ENCODE measurements at places on chromosomes 2 and 18. TPM values are rescaled to one million over a fixed set of nuclear protein-coding genes. Genes with fewer than 3 reads are reported as not detected.

- no peak overlapping the region for H3K4me3 ChIP-seq
- no peaks in the 10 kb centered on the region for H3K4me1 ChIP-seq
- DNase-seq = no peak
- no peaks in the 10 kb centered on the region for H3K27me3 ChIP-seq
Observed at GRCh38 chr18:12052866-12053265, 40.8 kb upstream of the ANKRD62 start.

KCNS3 gene
- not detected for total RNA-seq

ATP8B1 gene
- 0.35 TPM for total RNA-seq

LIMS3 gene
- not detected for total RNA-seq

DNA sequence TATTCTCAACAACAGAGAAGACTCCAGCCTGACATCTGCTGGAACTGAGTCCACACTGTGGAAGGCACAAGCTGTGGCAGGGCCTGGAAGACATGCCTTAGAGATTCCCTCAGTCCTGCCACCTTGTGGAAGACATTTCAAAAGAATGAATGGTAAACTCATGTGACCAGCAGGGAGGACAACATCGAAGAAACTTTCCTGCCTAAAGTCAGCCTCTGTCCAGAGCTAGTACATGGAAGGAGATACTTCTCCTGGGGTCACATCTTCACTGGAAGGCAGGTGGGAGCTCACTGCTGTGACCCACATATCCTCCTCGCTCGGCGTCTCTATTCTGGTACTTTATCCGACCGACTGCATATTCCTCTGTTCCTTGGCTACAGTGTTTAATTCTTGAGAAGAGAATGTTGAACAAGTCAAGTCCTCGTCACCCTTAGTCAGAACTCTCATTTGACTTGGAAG, 59.5 kb downstream of the PUM2 start:
- DNase-seq = peak; percentile 3

CIB4 gene
- total RNA-seq = not detected

- no peak overlapping the region for H3K4me3 ChIP-seq
- H3K27ac ChIP-seq = no peak overlapping the region
- no peaks in the 10 kb centered on the region for H3K36me3 ChIP-seq
- H3K4me1 ChIP-seq = no peaks in the 10 kb centered on the region
Observed at GRCh38 chr2:201984800-201985525, 48.7 kb upstream of the FZD7 start.

- no peak for DNase-seq
- no peak overlapping the region for H3K4me3 ChIP-seq
- no peaks in the 10 kb centered on the region for H3K27me3 ChIP-seq
- H3K36me3 ChIP-seq = no peaks in the 10 kb centered on the region
- no peak overlapping the region for H3K27ac ChIP-seq
- no peaks in the 10 kb centered on the region for H3K4me1 ChIP-seq
Observed at GRCh38 chr18:8895987-8896619, 190.7 kb downstream of the MTCL1 start.

GRCh38 chr2:132404056-132404455, 12.5 kb upstream of the GPR39 start:
- no peaks in the 10 kb centered on the region for H3K36me3 ChIP-seq
- H3K4me3 ChIP-seq = no peak overlapping the region
- no peak overlapping the region for H3K27ac ChIP-seq

GRCh38 chr18:11751341-11752115, 62.5 kb downstream of the GNAL start:
- peaks cover 3% of the 10 kb centered on the region for H3K27me3 ChIP-seq
- H3K27ac ChIP-seq = no peak overlapping the region
- no peak for DNase-seq
- H3K4me3 ChIP-seq = no peak overlapping the region

CRYGC gene
- total RNA-seq = not detected

DNA sequence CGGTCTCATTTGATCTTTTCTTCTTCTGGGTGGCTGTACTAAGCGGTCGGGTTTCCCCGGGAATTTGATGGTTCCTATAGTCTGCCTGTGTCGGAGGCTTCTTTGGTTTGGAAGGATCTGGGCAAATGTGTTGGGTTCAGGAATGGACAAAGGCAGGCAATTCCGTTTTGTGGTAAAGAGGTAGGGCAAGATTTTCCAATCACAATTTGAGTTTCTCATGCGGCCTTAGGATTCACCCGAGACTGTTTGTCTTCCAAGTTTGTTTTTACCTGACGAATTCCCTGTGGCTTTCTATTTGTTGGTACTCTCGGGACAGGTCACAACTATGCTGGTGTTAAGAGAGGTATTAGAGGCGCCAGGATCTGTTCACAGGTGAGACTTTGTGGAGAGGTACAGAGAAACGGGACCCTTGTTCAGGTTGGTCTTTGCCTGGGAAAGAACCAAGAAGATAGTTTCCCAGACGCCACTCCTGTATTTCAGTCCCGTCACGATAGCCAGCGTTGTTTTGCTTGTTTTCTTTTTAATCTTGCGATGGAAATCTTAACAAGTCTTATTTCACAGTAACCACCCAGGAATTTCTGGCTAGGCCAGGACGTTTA, 3.0 kb downstream of the SP5 start:
- no peaks in the 10 kb centered on the region for H3K36me3 ChIP-seq
- H3K27me3 ChIP-seq = peaks cover 7% of the 10 kb centered on the region
- H3K4me3 ChIP-seq = no peak overlapping the region

GRCh38 chr2:128628996-128629395, 310.3 kb upstream of the HS6ST1 start:
- H3K27ac ChIP-seq = no peak overlapping the region
- H3K4me1 ChIP-seq = no peaks in the 10 kb centered on the region
- no peaks in the 10 kb centered on the region for H3K36me3 ChIP-seq

MLPH gene
- 0.55 TPM for total RNA-seq

DNA sequence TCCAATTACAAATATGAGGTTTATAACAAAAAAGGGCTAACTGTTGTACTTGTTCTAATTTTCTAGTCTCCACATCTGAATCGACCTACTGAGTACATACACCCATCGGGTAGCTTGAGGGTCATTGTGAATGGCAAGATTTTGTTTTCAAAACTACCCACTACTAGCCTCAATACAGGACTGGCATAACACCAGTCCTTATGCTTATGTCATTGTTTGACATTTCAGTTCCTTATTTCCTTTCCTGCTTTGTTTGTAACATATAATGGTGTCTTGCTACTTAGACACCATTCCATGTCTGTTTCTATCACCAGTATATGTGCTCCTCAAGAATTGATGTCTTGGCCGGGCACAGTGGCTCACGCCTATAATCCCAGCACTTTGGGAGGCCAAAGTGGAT, 86.0 kb downstream of the EPHA4 start:
- no peak for DNase-seq
- no peak overlapping the region for H3K4me3 ChIP-seq
- no peaks in the 10 kb centered on the region for H3K4me1 ChIP-seq
- H3K36me3 ChIP-seq = peaks cover 3% of the 10 kb centered on the region
- no peak overlapping the region for H3K27ac ChIP-seq

DNA sequence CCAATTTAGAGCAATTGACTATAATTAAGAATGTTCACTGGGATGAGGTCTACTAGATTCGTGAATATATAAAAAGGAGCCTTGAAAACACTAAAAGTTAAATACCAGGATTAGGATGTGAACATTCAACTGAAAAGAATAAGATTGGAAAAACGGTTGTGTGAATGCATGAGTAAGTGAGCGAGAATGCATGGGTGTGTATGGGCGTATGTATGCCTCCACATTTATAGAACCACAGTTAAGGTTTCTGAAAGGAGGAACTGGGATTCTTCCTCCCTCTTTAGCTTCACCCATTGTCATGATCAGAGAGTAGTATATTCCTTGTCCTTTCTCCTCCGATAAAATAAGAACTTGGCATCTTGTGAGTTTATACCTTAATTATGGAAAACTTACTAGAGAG, 151.1 kb upstream of the UBE2E3 start:
- DNase-seq = no peak
- no peak overlapping the region for H3K4me3 ChIP-seq
- H3K4me1 ChIP-seq = no peaks in the 10 kb centered on the region

- H3K4me3 ChIP-seq = no peak overlapping the region
- H3K4me1 ChIP-seq = no peaks in the 10 kb centered on the region
- DNase-seq = no peak
- no peaks in the 10 kb centered on the region for H3K36me3 ChIP-seq
- no peaks in the 10 kb centered on the region for H3K27me3 ChIP-seq
Observed at GRCh38 chr2:217798743-217799562, 203.8 kb downstream of the TNS1 start.

POTEC gene
- not detected for total RNA-seq

DNA sequence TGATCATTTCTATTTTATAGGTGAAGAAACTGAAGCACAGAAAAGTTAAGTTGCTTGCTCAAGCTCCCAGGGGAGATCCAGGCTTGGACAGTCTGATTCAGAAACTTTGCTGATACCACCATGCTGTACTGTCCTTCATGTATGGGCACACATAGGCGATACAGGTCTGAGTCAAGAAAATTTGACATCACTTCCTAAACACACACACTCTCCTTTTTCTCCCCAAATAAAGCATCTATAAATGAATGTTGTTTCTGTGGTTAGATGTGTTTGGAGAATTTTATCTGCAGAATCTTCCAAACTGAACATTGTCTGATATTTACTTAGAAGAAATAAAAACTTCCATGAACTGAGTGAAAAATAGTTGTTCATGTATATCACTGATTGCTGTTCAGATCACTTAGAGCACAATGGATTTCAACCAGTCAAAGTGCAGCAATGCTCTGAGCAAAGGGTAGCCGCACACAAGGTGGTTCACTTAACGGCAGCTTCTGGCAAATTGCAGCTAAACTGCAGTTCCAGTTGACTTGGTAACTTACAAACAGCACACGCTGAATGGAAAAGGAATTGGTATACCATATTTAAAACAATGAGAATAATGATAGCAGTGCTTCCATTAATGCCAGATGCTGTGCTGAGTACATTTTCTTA, 10.0 kb upstream of the AGFG1 start:
- no peaks in the 10 kb centered on the region for H3K27me3 ChIP-seq
- H3K36me3 ChIP-seq = no peaks in the 10 kb centered on the region
- H3K4me3 ChIP-seq = no peak overlapping the region
- H3K4me1 ChIP-seq = peaks cover 61% of the 10 kb centered on the region
- no peak for DNase-seq

GRCh38 chr2:96400049-96401000, 64.8 kb downstream of the NCAPH start:
- no peak overlapping the region for H3K27ac ChIP-seq
- no peak for DNase-seq
- no peak overlapping the region for H3K4me3 ChIP-seq

- no peak for DNase-seq
- H3K4me1 ChIP-seq = no peaks in the 10 kb centered on the region
- no peak overlapping the region for H3K27ac ChIP-seq
Observed at GRCh38 chr2:100865816-100866460, 46.0 kb downstream of the NPAS2 start.

DNA sequence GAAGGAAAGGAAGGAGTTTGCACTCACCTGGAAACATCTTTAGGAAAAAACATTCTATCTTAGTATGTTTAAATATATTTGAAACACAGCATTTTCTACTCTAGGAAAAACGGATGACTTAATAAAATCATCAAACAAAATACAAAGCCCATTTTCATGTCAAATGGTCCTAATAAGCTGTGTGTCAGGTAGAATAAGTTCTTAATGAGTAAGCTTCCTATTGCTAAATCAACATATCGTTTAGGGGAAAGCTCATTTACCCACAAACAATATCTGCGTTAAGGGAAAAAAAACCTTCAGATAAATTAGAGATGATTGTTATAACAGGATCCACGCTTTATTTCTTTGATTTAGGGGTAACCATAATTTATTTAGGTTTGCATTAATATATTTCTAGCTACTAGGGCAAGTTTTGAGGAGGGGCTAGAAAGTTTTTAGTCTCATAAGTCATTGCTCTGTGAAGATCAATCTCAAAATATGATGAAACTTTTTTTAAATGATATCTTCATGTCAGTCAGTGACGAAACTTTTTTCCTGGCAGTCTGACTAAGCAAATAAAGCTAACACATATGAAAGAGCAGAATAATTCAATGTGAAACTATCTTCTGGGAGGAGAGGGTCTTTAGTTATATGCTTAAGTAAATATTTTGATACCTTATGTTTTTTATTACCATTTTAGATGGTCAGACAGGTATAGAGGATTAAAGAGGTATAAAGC, 147.1 kb downstream of the WDSUB1 start:
- DNase-seq = no peak
- H3K4me3 ChIP-seq = no peak overlapping the region
- H3K4me1 ChIP-seq = no peaks in the 10 kb centered on the region
- H3K27me3 ChIP-seq = no peaks in the 10 kb centered on the region
- no peaks in the 10 kb centered on the region for H3K36me3 ChIP-seq

- no peaks in the 10 kb centered on the region for H3K36me3 ChIP-seq
- no peak overlapping the region for H3K4me3 ChIP-seq
- no peak for DNase-seq
- H3K4me1 ChIP-seq = no peaks in the 10 kb centered on the region
Observed at GRCh38 chr18:64253222-64253621, 104.3 kb upstream of the LINC00305 start.

RTKN gene
- total RNA-seq = 0.95 TPM

SLC20A1 gene
- total RNA-seq = 102 TPM

LRRC30 gene
- total RNA-seq = not detected

GRCh38 chr18:75036917-75037688, 171.8 kb downstream of the PTGR3 start:
- no peaks in the 10 kb centered on the region for H3K4me1 ChIP-seq
- no peak for DNase-seq
- H3K4me3 ChIP-seq = no peak overlapping the region
- H3K27ac ChIP-seq = no peak overlapping the region
- H3K36me3 ChIP-seq = peaks cover 4% of the 10 kb centered on the region
- H3K27me3 ChIP-seq = no peaks in the 10 kb centered on the region

GIGYF2 gene
- total RNA-seq = 66.7 TPM

CHRND gene
- total RNA-seq = not detected

GRCh38 chr2:6922201-6922656, 5.0 kb downstream of the RNF144A start:
- peaks cover 70% of the 10 kb centered on the region for H3K4me1 ChIP-seq
- no peak overlapping the region for H3K4me3 ChIP-seq
- H3K27me3 ChIP-seq = no peaks in the 10 kb centered on the region
- DNase-seq = no peak
- H3K36me3 ChIP-seq = no peaks in the 10 kb centered on the region

SLC35F6 gene
- 20.0 TPM for total RNA-seq

NRP2 gene
- total RNA-seq = 1.1 TPM

Data from T-cell (primary cell).